SK-N-SH (cell line): ENCODE measurements at places on chromosomes 6 and 20. TPM values are rescaled to one million over a fixed set of nuclear protein-coding genes. Genes with fewer than 3 reads are reported as not detected.

The VPS52 gene
- polyA plus RNA-seq, result 74.0 and 90.7 TPM in 2 replicates

The TBXT gene
- not detected in 2 replicates for polyA plus RNA-seq

The PKHD1 gene
- under 0.01 TPM in 1 of 2 replicates, not detected in the other for polyA plus RNA-seq

The COMMD7 gene
- polyA plus RNA-seq, result 38.0 and 46.0 TPM in 2 replicates

The DPPA5 gene
- polyA plus RNA-seq, result not detected in 2 replicates

DNA sequence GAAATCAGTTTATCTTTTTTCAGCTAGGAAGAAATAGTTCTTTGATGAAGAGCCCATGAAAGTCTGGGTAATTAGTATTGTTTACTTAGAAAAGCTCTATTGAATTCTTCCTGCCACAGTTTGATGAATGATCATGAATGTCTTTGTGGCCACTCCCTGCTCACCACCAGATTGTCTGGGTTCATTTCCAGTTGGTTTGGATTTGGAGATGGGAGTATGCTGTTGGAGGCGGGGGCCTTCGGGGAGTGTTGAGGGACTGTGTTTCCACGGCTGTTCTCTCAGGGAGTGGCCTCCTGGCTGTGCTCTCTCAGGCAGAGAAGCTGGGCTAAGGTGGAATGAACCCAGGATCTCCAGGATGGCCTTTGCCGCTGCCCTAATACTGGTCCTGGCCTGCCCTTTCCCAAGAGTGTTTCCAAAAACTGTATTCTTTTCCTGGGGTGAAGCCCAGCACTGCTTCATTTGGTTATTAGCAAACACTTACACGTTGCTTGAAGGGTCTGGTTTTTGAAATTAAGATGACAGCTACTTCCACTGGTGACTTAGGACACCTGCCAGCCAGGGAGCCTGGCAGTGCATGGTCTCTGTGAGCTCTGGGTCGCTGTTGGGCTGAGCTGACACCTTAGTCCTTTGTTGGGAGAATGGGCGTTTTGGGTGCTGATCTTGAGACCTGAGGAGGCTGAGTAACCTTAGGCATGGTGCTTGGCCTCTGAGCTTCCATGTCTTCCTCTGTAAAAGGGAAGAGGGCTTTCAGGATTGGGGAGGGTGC is 23.2 kb downstream of the PRPF6 start:
- no peak for DNase-seq

DNA sequence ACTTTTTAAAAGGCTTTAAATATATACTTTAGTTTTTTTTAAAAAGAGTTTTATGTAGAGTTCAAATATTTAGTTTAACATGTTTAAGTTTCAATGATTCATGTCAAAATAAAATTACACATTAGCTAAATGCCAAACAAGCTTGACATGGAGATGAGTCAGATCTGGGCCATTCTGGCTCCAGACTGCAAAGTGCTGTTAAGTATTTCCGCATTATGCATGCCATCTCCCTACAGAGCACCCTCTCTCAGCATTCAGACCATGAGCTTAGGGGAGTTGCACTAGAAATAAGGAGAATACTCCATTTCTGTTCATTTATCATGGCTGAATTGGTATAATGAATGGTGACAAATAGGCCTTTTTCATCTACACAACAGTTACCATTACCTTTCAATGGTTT is 21.5 kb upstream of the HS3ST5 start:
- no peak for DNase-seq

DNA sequence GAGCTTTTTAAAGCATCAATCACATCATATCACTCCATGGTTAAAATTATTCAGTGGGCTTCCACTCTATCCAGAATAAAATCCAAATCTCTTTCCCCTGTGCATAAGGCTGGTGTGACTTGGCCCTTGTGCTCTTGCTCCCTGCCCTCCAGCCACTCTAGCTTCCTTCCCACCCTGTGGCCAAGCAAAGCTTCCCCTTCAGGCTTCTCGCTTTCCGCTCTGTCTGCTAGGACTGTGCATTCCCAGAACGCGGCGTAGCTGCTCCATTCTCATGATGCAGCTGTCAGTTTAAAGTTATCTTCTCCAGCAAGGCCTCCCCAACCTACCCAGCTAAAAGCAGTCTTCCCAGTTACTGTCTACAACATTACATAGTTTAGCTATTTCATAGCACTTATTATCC is 19.4 kb upstream of the KCNK16 start:
- no peak for DNase-seq

GRCh38 chr20:49161428-49162152 is 26.5 kb downstream of the STAU1 start:
- no peak for DNase-seq

GRCh38 chr6:105753207-105753606 is 332.9 kb upstream of the PRDM1 start:
- no peak for DNase-seq

DNA sequence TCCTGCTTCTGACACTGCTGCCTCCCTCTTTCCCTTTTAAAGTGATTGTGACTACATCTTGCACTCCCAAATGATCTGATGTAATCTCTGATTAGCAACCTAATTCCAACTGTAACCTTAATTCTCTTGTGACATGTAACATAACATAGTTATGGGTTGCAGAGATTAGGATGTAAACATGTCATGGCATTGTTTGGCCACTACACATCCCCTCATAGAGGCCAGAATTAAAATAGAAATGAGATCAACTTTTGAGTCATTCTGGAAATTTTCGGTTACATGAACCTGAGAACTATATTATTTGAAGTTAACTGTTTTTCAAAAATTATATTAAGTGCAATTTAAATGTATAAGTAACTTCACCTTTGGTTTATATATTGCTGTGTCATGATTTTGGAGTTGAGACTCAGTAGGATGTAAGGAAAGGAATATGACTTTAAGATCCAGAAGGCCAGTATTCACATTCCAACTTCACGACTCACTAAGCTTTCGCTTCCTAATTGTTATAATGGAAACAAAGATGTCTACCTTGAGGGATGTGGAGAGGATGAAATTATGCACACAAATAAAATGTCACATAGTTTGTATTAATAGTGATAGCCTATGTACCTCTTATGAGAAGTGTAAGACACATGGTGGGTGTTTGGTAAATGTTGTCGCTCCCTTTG is 611.9 kb upstream of the MAP3K7 start:
- DNase-seq, result no peak

DNA sequence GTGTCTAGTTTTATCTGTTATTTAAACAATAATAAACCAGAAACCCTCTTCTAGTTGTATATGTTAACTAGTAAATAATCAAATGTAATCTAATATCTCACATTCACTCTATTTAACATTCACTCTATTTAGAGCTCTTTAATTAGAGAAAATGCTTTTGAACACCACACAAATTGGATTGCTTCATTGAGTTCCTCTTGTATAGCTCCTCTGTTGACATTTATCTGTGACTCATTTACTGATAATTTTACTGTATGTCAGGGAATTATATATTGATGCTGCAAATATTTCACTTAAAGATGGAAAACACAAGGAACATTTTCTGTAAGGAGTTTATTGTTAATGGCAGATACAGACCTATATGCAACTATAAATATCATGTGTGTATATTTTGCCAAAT is 594.6 kb downstream of the COL12A1 start:
- DNase-seq, result no peak
